ENCODE measurements at places on chromosomes 6 and 20.

GRCh38 chr6:53251033-53251672, 97.6 kb downstream of the ELOVL5 start:
- DNase-seq = no peak

- DNase-seq = no peak
Observed at GRCh38 chr6:66190858-66191257, 483.8 kb upstream of the EYS start.

- DNase-seq = no peak
Observed at GRCh38 chr6:31203345-31203979, 33.0 kb upstream of the POU5F1 start.

- DNase-seq = no peak
Observed at GRCh38 chr6:148739822-148740128, 7.1 kb upstream of the UST start.

DNA sequence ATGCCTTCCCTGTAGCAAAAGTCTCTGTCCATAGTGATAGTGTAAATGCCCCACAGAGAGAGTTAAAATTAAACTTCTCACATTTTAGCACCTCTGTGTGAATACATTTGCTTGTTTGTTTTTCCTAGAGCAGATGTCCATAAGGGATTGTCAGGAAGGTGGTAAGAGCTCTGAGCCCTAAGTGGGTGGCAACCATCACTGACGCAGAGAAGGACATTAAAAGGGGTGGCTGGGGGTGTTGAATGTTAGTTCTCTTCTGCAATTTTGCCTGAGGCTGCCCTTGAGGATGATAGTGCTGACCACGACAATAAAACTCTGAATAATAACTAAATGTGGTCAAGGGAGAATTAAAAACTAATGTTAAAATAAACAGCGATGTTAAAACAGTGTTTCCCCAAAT, 174.3 kb upstream of the ID4 start:
- no peak for DNase-seq

DNA sequence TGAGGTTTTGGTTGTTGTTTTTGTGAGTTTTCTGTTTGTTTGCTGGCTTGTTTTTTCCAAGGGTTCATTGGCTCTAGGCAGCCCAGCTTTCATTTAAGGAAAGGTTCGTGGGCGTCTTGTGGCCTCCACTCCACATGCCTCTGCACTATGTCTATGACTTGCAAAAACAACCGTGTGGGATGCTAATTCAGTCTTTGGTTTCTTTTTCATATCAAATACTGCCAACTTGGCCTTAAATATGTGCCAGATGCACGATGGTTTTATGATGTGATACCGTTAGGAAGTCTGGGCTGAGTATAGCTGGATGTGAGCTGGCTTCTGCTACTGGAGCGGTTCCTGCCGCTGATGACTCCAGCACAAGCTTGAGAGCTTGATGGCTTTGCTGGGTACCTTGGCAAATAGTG, 96.3 kb downstream of the BMP2 start:
- no peak for DNase-seq

GRCh38 chr6:18088419-18089296, 33.8 kb downstream of the NHLRC1 start:
- DNase-seq = no peak

- no peak for DNase-seq
Observed at GRCh38 chr6:10617008-10617696, 77.3 kb downstream of the C6orf52 start.

DNA sequence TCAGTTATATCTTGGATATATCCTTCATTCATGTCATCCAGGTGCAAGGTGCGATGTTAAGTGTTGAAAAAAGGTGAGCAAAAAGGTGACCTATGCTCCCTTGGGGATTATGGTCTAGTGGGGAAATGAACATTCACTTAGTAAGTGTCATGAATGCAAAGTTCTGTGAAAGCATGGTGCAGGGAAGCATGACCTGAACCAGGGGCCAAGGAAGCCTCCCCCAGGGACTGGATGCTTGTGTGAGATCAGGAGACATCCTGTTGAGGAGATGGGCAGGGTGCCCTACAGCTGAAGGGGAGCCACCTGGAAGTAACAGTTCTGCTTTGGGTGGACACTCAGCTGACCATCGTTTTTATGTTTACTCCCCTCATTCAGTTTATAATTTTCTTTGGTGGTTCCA, 179.5 kb downstream of the SYNDIG1 start:
- no peak for DNase-seq

- no peak for DNase-seq
Observed at GRCh38 chr6:156348424-156348823, 428.8 kb upstream of the ARID1B start.

DNA sequence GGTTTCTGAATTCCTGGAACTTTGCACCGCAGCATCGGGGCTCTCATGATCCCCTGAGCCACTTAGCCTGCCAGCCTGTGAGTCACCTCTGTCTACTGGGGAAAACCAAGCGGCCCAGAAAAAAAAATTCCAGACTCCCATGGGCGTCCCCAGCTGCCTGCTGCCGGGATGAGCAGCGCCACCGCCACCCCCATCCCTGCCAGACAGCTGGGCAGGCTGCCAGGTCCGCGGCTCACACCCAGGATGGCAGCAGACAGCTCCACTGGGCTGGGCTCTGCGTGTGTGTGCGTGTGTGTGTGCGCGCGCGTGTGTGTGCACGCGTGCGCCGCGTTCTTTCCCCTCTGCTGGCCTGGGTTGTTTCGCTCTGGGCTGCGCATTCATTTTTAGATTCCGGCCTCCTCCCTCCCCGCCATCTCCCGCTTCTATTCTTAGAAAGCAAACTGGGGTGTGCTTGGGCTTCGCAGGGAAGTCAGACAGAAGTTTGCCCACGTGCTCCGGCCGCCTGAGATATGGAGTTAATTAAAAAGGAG, 38.9 kb upstream of the PMEPA1 start:
- peak; percentile 3 for DNase-seq

GRCh38 chr6:165854061-165854862, 191.2 kb upstream of the PDE10A start:
- DNase-seq = no peak

DNA sequence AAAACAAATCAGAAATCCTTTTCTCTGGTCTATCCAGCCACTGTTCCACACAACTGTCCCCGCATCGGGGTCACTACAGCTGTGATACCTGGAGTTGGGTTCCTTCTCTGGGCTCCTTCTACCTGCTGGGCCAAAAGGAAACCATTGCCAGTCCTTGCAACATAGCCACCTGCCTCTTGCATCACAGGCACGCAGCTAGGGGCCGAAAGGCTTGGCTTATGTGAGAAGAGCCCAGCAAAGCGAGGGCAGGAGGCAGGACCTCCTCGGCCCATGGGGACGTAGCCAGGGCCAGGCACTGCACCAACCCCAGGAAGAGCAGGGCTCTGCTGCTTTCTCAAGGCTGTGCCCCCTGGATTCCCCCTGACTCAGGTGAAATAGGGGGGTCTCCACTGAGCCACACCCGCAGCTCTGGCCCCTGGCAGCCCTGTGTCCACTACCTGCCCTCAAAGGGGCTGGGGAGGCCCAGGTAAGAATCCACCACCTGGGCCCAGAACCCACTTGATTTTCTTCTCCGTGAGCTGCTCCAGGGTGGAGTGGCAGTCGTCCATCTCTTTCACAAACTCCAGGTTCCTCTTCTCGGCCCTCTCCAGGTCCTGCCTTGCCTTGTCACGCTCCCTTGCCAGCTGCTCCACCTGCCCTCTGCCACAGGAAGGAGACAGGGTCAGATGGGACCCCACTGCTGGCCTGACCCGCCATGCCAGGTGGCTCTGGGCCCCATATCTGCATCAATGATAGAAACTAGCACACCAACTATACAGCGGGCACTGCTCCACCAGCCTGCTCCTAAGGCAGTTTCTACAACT, 88.9 kb downstream of the GINS1 start:
- DNase-seq = no peak

- no peak for DNase-seq
Observed at GRCh38 chr6:115004982-115005381, 662.2 kb upstream of the HS3ST5 start.

- DNase-seq = no peak
Observed at GRCh38 chr20:59322585-59323454, 22.4 kb downstream of the EDN3 start.

- DNase-seq = no peak
Observed at GRCh38 chr20:25309395-25310267, 61.7 kb downstream of the PYGB start.

GRCh38 chr20:41748756-41749582, 130.8 kb upstream of the CHD6 start:
- no peak for DNase-seq

GRCh38 chr6:66516377-66516776, 809.4 kb upstream of the EYS start:
- DNase-seq = no peak

GRCh38 chr6:161406646-161407045, 132.8 kb upstream of the AGPAT4 start:
- DNase-seq = no peak

DNA sequence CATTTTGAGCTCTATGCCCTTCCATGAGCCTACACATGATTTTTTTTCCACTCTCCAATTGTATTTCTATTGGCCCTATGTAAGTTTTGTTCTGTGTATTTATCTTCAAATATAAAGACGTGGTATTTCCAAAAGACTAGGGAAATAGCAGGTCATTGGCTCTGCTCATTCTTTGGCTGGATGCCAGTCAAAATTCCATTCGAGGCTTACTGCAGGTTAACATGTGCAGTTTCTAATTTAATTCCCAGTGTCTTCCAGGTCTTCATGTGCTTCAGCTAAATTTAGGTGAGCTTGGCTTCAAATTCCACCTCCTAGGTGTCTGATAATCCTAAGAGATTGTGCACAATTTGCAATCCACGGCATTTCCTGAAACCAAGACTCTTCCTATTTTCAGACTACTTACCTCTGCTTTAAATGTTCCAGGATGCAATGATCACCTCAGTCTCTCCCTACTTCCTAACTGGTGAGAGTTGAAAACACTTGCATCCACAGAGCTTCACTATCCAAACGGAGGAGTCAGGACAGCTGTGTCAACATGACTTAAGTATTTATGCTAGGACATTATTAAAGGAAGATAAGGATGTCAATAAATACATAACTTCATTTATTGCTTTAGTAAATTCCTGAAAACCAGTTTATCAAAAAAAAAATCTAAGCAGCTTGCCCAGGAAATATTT, 236.1 kb downstream of the COL12A1 start:
- no peak for DNase-seq

- no peak for DNase-seq
Observed at GRCh38 chr6:90268178-90268577, 28.5 kb downstream of the BACH2 start.

- no peak for DNase-seq
Observed at GRCh38 chr6:102154176-102154575, 760.7 kb downstream of the GRIK2 start.

DNA sequence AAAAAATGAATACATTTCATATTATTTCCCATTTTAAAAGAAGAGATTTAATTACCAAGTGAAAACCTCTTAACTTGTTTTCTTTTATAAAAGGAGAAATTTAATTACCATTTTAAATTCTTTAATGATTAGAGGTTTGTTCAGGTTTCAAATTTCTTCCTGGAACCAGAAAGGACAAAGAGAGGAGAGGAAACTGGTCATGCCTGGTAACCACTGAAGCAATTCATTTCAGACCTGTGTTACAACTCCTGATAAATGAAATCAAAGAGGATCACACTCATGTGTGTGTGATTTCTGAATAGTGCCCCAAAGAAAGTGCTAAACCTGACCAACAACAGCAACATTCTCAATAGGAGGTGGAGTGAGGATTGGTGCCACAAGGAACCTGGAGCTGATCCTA, 12.6 kb upstream of the SLPI start:
- no peak for DNase-seq

- DNase-seq = no peak
Observed at GRCh38 chr6:108948181-108948661, 100.0 kb downstream of the ARMC2 start.

DNA sequence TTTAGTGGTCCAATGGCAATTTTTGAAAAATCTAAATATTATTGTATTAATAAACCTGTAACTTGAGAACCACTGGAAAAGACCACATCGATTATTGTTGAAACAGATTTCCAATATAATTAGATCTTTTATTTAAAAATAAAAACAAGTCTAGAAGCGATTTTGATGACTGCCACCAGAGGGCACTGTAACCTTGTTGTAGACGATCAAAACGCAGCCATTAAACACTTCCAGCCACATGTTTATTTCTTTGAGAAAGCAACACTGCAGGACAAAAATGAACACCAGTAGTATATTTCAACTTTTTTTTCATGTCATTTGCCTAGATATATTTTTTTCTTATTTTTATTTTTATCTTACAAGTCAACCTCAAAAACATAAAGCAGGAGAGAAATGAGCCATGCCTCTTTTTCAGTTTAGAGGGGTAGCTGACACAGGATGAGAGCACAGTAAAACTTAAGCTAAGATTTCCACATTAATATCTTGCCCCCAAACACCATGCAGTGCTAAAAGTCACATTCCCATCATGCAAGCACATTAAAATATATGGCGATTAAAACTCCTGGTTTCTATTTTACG, 115.4 kb downstream of the OPRM1 start:
- peak; percentile 29 for DNase-seq

- peak; percentile 30 for DNase-seq
Observed at GRCh38 chr20:38221119-38221589, 39.4 kb downstream of the KIAA1755 start.

DNA sequence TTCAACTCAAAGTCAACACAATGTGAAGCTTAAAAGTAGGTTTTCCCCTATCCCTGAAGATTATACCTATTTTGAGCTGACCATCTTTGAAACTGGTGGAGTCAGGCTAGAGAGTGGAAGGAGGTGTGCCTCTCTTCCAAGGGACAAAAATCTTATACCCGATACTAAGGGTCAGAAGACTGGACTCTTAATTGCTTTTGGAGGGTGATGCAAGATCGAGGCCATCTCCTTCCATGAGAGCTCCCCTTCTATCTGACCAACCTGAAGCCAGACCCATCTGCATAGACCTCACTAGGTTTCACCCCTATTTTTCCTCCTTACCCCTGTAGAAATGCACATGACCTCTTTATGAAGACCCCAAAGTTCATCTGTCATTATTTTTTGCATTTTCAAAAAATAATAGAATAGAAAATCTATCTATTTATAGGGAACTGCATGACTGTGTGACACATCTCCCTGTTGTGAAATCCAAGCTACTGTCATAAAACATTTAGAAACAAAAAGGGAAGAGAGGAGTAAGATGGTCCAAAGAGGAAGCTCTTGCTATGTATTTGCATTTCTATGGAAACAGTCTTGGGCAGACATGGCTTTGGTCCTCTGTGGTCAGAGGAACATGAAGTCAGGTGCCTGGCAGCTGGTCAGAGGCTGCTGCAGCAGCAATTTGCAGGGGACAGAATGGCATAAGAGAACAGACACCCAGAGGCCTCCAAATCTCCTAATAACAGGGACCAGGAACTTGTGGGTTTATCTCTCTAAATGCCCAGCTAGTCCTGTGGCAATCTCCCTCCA, 349.2 kb downstream of the MAFB start:
- no peak for DNase-seq

GRCh38 chr6:112286010-112286409, 31.6 kb upstream of the LAMA4 start:
- DNase-seq = no peak
